ENCODE measurements at places on chromosomes 4 and X. TPM values are rescaled to one million over a fixed set of nuclear protein-coding genes. Genes with fewer than 3 reads are reported as not detected.

EDNRA gene
- 0.34 TPM for total RNA-seq

AR gene
- total RNA-seq, result 0.26 TPM

MFAP3L gene
- 4.0 TPM for total RNA-seq

HERC6 gene
- total RNA-seq, result 4.8 TPM

MAGEH1 gene
- 15.2 TPM for total RNA-seq

AFF2 gene
- total RNA-seq, result 0.09 TPM

FREM3 gene
- total RNA-seq, result 0.09 TPM

TEX13B gene
- total RNA-seq, result not detected

NPY5R gene
- not detected for total RNA-seq

DUSP21 gene
- not detected for total RNA-seq

EGFL6 gene
- not detected for total RNA-seq

FAM53A gene
- 0.65 TPM for total RNA-seq

RAB33B gene
- 12.5 TPM for total RNA-seq

NAA11 gene
- total RNA-seq, result not detected

CT55 gene
- total RNA-seq, result not detected

BTK gene
- total RNA-seq, result not detected

Data from dermis lymphatic vessel endothelial cell (primary cell).